ENCODE measurements at places on chromosomes 1 and 21.
A peak's percentile ranks its signal among the peaks of the same experiment; 100 is the strongest.

DNA sequence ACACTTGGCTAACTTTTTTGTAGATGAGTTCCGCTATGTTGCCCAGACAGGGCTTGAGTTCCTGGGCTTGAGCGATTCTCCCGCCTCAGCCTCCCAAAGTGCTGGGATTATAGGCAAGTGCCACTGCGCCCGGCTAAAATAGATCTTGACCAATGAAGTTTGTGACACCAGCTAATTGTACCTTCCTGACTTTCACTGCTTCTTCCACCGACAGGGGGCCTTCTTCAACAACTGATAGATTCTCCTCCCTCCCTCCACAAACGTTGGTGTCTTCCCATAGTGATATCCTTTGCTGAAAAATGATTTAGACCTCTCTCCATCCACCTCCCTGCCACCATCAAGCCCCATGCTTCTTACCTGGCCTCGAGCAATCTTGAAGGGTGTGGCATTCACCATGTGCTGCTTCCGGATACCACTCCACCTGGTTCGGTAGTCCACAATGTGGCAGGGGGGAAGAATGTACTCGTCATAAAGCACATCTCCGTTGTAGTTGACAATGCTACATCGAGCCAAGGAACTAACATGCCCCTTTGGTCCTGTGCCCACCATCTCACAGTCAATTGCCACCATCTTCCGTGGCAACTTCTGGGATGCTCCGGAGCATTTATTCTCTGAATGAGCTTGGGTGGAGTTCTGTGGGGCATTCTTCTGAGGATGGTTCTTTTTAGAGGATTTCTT is 1.6 kb upstream of the METTL25B start:
- DNase-seq = peak; percentile 72

- DNase-seq = peak; percentile 66
Observed at GRCh38 chr1:156625436-156626078, 6.3 kb downstream of the HAPLN2 start.

DNA sequence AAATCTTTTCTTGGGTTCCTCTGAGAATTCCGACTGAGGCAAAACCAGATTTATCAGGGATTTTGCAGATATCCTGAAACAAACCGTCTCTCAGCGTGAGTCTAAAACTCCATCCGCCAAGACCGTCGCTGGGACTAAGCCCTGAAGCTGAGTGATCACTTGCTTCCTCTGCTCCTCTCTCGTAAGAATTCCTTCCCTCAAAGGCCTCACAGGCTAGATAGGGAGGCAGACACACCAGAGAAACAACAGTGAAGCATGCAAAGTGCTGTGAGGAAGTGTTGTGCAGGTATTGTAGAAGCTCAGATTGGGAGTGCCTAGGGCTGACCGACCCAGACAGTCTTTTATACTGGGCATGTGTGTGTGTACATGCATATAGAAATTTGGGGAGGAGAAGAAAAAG is 119.1 kb downstream of the RGS7 start:
- no peak for DNase-seq

DNA sequence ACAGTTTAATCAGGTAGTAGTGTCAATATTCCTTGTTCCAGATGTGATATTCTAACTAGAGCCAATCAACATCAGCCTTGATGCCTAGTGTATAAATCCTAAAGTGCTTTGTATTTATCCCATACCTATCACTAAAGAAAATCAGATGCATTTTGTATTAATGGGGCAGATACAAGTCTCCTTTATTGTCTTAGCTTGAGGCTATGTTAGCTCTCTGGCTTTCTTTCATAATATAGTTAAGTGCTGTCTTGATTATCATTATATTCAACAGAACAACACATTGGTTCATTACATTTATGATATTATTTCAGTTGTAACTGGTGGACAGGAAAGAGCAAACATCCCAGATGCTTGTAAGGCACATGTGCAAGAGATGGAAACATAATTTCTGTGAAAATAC is 338.8 kb downstream of the PLA2G4A start:
- no peak for DNase-seq

DNA sequence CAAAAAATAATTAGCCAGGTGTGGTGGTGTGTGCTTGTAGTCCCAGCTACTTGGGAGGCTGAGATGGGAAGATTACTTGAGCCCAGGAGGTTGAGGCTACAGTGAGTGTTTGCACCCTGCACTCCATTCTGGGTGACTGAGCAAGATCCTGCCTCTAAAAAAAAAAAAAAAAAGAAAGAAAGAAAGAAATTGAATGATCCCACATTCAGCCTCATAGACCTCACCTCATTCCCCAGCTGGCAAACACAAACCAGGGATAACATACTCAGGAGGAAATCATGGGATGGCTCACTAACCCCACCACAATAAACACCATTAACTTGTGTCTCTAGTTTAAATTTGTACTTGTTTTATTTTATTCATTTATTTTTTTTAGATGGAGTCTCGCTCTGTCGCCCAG is 8.5 kb downstream of the ENSA start:
- no peak for DNase-seq

- DNase-seq = no peak
Observed at GRCh38 chr1:19421365-19421764, 64.0 kb downstream of the CAPZB start.

DNA sequence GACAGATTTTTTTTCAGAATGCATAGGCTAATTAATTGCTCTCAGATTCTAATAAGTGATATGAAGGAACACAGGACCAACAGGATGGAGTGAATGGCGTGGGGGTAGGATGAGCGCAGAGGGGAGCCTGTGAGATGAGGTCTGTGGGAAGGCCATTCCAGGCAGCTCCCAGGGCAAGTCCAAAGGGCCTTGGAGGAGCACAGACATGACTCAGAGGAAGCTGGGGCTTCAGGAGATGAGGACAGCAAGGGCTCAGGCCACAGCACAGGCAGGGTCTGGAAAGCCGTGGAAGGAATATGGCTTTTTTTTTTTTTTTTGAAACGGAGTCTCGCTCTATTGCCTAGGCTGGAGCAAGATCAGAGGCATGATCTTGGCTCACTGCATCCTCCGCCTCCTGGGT is 35.1 kb downstream of the FMN2 start:
- DNase-seq = no peak

DNA sequence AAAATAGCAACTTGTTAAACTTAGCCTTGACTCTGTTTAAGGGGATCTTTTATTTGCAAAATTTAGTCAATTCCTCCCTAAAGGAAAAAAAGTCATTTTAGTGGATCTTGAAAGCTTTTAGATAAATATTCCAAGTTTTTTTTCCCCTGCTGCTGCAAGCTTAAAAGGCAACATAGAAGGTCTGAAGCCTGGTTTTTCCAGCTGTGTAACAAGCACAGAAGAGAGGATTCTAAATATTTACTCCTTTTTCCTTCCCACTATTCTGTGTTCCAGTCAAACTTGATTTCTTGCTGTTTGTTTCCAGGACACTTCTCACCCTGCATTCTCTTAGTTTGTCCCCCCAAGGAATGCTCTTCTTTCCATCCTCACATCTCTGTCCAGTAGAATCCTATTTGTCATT is 86.7 kb downstream of the NFIA start:
- no peak for DNase-seq

- DNase-seq = peak; percentile 23
Observed at GRCh38 chr1:206081856-206082255, 28.9 kb downstream of the RHEX start.

DNA sequence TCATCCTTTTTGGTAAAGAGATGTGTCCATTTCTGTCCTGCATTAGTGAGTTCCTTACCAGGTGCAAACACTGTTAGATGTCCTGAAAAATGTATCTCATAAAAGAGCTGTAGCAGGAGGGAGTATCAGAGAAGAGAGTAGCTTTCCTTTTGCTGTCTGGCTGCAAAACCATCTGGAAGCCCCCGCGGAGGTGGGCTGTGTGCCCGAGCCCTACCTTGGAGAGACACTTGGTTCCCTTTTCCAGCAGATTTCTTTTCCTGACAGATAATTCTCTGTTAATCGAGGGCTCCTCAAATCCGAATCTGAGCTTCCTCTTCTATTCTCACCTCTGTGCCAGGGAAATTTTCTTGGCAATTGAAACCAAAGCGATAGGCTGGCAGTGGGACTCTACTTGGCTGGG is 53.0 kb downstream of the KIF26B start:
- DNase-seq = no peak

- DNase-seq = no peak
Observed at GRCh38 chr1:209409780-209410179, 173.7 kb upstream of the CAMK1G start.

- DNase-seq = no peak
Observed at GRCh38 chr21:42414553-42414927, 10.8 kb downstream of the UBASH3A start.

DNA sequence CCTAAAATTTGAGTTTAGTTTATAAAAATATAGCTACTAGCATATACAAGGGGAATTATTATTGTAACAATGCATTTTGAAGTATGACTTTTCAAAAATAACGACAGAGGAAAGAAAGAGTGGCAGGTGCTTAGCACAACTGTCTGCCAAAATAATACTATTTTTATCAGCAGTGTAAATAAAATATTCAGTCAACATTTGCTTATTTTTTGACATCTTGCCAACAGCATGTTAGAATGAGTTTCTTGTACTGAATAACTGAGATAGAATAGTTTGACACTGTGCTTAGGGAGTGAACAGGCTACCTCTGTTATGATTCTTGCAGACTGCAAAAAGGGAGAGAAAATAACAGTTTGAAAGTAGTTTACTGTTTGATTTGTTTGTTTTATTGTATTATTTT is 909.8 kb downstream of the BRINP3 start:
- no peak for DNase-seq

DNA sequence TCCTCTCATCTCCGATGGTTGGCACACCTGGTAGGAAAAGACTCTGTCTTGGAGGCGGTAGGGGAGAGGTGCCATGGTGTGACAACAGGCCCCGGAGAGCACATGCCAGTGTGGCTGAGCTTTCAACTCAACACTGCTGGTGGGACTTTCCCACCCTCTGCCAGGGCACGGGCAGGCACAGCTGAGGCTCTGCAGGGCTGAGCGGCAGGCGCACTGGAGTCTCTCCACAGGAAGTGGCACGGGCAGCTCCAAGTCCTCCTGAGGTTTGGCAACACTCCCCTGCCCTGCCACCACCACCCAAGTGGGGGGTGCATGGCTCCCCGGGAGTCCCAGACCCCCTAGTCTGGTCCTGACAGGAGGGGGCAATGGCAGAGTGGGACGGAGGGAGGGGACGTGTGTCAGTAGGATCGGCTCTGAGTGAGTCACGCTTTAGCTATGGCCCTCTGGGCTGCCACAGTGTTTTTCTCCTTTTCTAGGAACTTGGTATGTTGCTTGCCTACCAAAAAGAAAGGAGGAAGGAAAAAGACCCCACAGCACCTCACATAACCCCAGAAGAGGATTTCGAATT is 27.3 kb upstream of the EVA1B start:
- DNase-seq = no peak

- no peak for DNase-seq
Observed at GRCh38 chr1:167467752-167468151, 50.6 kb downstream of the CD247 start.

GRCh38 chr1:235624721-235625333 is 24.8 kb downstream of the GNG4 start:
- DNase-seq = no peak

- DNase-seq = no peak
Observed at GRCh38 chr1:45976623-45977022, 155.8 kb downstream of the PIK3R3 start.

DNA sequence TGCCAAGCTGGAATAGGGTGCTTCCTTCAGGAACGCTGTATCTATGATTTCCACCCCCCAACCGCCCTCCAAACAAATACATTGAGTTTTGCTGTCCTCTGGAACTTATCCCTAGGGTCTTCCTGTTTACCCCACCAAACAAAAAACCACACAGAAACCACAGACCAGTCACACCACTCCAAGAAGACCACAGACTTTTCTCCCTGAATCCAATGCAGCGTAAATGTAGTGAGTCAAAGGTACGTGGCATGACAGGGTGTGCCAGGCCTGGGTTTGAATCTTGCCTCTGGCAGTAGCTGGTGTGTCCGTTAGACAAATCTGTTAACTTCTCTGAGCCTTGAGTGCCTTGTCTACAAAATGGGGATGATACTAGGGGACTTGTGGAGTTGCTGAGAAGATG is 27.8 kb downstream of the ASAP3 start:
- DNase-seq = no peak

GRCh38 chr1:14815175-14815877 is 216.8 kb downstream of the KAZN start:
- DNase-seq = no peak

GRCh38 chr1:197464044-197464443 is 196.0 kb downstream of the CRB1 start:
- DNase-seq = peak; percentile 81

GRCh38 chr1:12495725-12496124 is 122.3 kb downstream of the DHRS3 start:
- DNase-seq = no peak

DNA sequence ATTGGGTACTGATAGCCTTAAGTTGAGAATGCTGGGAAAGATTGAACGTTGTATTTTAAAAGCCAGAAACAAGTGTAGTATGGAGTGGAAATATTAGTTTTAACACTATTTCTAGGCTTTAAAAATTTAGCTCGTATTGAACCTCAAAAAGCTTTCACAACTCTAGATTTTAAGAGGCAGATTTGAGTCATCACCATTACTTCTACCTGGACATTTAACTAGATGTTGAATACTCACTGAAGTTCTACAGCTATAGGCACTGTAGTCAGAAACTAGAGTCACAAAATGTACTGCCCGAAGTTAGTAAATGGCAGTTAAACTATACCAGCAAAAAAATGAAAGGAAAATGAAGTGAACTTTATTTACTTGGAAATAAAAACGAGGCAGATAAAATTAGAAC is 96.5 kb downstream of the NEK7 start:
- DNase-seq = no peak

All from NCI-H2081 (cell line).